ENCODE measurements at places on chromosomes 13 and 19.

- no peak for DNase-seq
- peaks cover 18% of the 10 kb centered on the region for H3K4me1 ChIP-seq
- no peak overlapping the region for H3K4me3 ChIP-seq
- H3K27me3 ChIP-seq = no peaks in the 10 kb centered on the region
Observed at GRCh38 chr13:41034881-41035280, 15.8 kb upstream of the ELF1 start.

DNA sequence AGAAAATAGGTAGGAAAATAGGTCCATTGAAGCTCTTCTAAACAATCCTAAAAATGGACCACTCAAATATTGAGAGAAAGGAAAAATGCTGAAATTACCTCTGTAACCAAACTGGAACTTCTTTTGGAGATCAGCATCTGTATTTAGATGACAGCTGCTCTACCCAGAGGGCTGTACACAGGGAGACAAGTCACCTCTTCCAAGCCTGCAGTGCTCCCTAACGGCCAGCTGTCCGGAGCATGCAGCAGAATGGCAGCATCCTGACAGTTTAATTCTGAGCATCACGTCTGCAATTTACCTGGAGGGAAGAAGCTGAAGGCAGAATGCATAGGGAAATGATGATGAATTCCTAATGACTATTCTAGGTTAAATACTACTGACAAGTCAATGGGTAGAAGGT is 62.8 kb upstream of the DIAPH3 start:
- no peaks in the 10 kb centered on the region for H3K27me3 ChIP-seq
- H3K27ac ChIP-seq = no peak overlapping the region
- H3K4me1 ChIP-seq = peaks cover 9% of the 10 kb centered on the region
- H3K4me3 ChIP-seq = no peak overlapping the region
- DNase-seq = no peak

- no peaks in the 10 kb centered on the region for H3K36me3 ChIP-seq
- peaks cover 12% of the 10 kb centered on the region for H3K4me1 ChIP-seq
- H3K4me3 ChIP-seq = no peak overlapping the region
- DNase-seq = no peak
- H3K27ac ChIP-seq = no peak overlapping the region
- H3K27me3 ChIP-seq = no peaks in the 10 kb centered on the region
Observed at GRCh38 chr19:34135821-34136611, 36.3 kb upstream of the LSM14A start.

DNA sequence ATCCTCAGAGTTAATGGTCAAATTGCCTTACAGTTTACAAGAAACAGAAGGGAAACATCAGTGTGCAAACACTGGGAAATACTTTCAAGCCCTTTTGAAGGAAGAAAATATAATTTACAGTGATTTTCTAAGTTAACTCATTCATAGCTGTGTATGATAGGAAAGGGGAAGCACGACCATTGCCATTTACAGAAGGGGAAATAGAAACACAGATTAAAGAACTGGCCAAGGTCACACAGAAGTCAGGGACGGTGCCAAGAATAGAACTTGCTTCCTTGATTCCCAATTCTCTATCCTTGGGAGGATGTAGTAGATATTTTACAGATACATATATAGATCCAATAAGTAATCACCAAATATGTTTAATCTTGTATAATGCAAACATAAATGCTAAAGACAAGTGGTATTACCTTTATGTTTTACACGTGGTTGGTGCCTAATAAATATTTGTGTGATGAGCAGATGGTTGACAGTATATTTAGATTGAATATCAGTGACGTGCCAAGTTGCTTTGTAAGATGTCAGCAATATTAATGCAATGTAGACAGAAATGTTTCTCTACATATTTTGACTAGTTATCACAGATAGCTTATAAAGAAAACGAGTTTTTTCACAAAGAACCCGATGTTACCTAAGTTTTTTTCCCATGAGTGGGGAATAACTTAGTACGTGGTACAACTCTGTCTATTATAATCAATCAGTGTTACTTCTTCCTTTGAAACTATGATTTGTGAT is 73.1 kb downstream of the FLT1 start:
- no peak overlapping the region for H3K4me3 ChIP-seq
- no peak for DNase-seq
- no peaks in the 10 kb centered on the region for H3K36me3 ChIP-seq
- no peaks in the 10 kb centered on the region for H3K27me3 ChIP-seq
- H3K4me1 ChIP-seq = peaks cover 10% of the 10 kb centered on the region

GRCh38 chr13:85529218-85529594 is 270.0 kb downstream of the SLITRK6 start:
- DNase-seq = no peak
- no peaks in the 10 kb centered on the region for H3K4me1 ChIP-seq
- no peaks in the 10 kb centered on the region for H3K27me3 ChIP-seq

DNA sequence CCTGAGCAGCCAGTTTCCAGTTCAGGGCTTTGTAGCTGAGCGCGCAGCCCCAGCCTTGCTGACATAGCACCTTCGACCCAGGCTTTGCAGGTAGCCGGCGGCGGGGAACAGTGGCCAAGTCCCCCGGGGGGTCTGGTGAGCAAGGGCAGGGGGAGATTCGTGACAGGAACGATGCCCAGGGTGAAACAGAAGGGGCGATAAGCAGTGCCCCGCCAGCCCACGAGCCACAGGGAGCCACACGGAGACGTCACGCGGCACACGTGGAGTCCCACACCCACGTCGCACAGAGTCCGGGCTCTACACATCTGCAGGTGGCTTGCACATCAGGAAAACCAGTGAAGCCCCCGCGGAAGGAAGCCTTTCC is 127.2 kb downstream of the SOX1 start:
- peaks cover 24% of the 10 kb centered on the region for H3K27me3 ChIP-seq
- H3K4me3 ChIP-seq = no peak overlapping the region
- no peak for DNase-seq
- no peaks in the 10 kb centered on the region for H3K36me3 ChIP-seq

DNA sequence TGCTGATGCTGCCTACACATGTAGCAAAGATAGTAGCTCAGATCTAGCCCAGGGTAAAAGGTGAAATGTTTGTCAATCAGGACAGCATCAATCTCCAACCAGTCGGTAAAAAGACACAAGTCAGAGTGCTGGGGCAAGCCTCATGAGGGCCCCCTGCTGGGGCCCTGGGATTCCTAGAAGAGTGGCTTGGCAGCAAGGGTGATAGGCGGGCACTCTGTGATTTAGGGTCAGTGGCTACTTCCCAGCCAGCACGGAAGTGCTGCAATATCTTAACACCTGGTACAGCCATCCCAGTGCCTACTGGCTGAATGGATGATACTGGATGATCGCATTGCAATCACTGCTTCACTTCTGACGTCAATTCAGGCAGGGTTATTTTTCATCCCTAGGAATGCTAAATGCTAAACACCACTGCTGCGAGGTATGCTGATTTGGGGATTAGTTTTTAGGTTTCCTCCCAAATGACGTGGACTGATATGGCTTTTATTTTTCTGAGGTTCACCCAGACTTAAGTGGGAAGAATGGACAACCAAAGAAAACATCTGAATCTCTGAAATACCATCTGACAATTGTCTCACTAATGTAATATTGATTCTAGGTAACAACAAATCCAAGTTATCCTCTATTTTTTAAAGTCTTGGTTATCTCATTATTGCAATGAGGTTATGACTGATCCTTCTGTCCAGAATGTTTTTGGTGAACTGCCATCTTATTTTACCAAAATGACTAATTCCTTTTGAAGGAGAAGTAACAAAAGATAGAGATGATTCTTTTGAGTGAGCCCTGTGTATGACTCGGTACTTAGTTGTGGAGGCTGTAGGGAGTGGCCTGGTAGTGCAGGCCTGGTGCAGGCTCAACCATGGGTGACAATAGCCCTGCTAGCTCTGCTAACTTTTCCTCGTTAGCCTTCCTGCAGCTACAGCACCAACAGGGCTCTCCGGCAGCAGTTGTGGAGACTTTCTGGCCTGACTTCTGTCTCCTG is 432.5 kb downstream of the FGF9 start:
- no peaks in the 10 kb centered on the region for H3K4me1 ChIP-seq
- H3K36me3 ChIP-seq = no peaks in the 10 kb centered on the region
- H3K27me3 ChIP-seq = no peaks in the 10 kb centered on the region
- DNase-seq = no peak
- H3K27ac ChIP-seq = no peak overlapping the region
- no peak overlapping the region for H3K4me3 ChIP-seq

DNA sequence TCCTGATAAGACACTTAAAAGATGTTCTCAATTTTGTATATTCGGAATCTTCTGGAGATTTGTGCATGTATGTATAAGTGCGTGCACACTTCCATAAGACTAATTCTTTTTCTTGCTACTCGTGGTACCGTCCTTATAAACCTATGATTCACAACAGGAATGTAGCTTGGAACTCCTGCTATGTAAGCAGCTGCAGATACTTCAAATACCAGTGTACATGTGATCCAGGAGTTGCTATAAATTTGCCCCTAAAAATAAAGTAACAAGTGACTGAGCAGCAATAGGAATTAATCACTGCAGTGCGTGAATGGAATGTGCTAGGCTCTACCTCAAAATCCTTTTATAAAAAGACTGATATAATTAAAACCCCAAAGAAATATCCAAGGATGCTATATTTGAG is 214.9 kb downstream of the KLF5 start:
- no peaks in the 10 kb centered on the region for H3K27me3 ChIP-seq
- H3K27ac ChIP-seq = no peak overlapping the region
- H3K36me3 ChIP-seq = no peaks in the 10 kb centered on the region

DNA sequence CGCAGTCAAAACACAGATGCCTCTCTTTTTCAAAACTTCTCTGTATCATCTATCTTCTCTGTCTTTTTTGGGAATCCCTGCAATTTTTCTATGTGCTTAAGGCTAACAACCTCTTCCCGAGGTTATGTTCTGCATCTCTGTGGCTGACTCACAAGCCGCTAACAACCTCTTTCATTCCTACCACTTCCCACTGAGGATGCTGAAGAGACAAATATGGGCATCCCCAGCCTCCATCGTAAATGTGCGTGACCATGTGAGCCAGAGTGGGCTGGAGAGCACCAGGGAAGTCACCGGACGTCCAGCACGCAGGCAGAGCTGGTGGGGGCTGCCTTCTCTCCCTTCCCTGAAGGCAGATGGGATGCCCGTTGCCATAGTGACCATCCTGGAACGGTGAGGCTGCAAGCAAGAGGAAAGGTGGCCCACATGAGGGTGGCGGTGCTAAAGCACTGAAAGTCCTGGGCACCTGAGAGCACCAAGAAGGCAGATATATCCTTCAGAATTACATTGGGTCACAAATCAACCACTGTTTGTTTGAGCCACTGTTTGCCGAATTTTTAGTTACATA is 122.8 kb downstream of the SHISA2 start:
- H3K27me3 ChIP-seq = no peaks in the 10 kb centered on the region
- H3K27ac ChIP-seq = no peak overlapping the region
- no peaks in the 10 kb centered on the region for H3K4me1 ChIP-seq
- DNase-seq = no peak
- no peaks in the 10 kb centered on the region for H3K36me3 ChIP-seq
- H3K4me3 ChIP-seq = no peak overlapping the region

GRCh38 chr13:50761406-50761805 is 82.1 kb downstream of the DLEU7 start:
- H3K36me3 ChIP-seq = no peaks in the 10 kb centered on the region
- H3K27ac ChIP-seq = no peak overlapping the region
- no peak for DNase-seq
- H3K27me3 ChIP-seq = no peaks in the 10 kb centered on the region
- H3K4me1 ChIP-seq = no peaks in the 10 kb centered on the region

DNA sequence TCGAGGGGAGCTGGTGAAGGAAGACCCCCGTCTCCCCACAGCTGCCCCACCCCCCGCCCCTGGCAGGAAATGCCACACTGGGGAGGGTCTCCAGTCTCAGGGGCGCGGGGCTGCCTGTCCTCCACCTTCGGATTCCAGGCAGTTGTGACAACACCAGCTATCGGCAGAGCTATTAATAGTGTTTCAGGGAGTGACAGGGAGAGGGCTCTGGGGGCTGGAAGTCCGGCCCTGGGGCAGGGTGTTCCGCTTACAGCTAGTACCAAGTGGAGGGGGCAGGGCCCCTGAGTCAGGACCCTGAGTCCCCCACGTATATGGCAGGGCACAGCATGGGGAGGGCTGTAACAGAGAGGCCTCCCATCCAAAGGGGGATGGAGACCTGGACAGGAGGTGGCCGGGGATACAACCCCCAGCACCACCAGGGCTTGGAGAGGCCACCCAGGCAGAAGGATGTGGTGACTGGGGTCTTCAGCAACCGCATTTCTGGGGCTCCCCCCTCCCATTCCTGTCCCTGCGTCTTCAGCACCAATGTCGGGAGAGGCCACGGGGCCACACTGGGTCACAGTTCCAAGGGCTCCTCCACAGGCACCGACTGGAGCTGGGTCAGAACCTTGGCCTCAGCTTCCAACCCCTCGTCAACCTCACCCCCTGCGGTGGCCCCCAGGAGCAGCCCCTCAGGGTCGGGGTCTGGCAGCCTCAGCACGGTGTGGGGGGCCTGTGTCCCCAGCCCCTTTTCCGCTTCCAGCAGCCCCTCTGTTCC is 3.9 kb downstream of the SIX5 start:
- H3K36me3 ChIP-seq = no peaks in the 10 kb centered on the region
- no peaks in the 10 kb centered on the region for H3K27me3 ChIP-seq
- peak overlapping the region; percentile 98 for H3K27ac ChIP-seq
- no peak for DNase-seq
- peaks cover 61% of the 10 kb centered on the region for H3K4me1 ChIP-seq
- H3K4me3 ChIP-seq = no peak overlapping the region

- H3K27me3 ChIP-seq = no peaks in the 10 kb centered on the region
- no peak for DNase-seq
- peaks cover 35% of the 10 kb centered on the region for H3K36me3 ChIP-seq
- H3K4me1 ChIP-seq = peaks cover 8% of the 10 kb centered on the region
Observed at GRCh38 chr19:43735957-43736356, 18.8 kb downstream of the SMG9 start.

DNA sequence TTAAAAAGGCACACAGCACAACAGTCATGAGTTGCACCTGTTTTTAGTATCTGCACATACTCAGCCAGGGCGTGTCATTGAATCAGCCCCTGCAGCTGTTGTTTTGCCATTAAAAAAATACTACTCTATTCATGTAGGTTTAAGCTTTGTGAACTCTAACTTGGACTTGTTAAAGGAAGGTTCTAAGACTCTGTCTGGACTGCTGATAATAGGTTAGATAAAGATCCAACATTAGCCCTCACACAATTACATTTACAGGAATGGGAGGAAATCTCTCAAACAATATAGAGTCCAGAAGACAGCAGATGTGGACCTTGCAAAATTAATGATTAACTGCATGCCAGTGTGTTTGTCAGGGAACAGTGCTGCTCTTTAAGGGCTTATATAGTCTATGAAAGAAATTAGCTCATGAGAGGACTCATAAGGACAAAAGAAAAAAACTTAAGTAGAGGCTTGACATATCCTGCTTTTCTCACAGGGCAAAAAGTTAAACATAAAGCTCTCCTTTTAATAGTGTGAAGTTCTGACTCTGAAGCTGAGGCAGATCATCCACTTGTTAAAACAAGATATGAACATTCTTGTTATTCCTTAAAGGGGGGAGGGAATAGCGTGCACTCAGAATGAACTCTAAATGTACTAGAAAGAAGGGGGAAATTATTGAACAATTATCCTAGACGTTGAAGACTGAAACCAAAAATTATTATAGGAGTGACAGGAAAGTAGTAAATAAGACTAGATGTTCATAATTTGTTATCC is 243.6 kb downstream of the NDFIP2 start:
- H3K4me3 ChIP-seq = no peak overlapping the region
- no peak overlapping the region for H3K27ac ChIP-seq
- no peaks in the 10 kb centered on the region for H3K27me3 ChIP-seq
- DNase-seq = no peak

GRCh38 chr13:82664183-82664582 is 1218.1 kb downstream of the SLITRK1 start:
- no peaks in the 10 kb centered on the region for H3K4me1 ChIP-seq
- no peak overlapping the region for H3K27ac ChIP-seq
- no peaks in the 10 kb centered on the region for H3K36me3 ChIP-seq

All from esophagus muscularis mucosa (tissue), 4 donors.